ENCODE measurements at places on chromosomes 12 and 14.

- DNase-seq = peak; percentile 50
These were observed 28.0 kb upstream of the ADIPOR2 start for GRCh38 chr12:1662761-1663439.

DNA sequence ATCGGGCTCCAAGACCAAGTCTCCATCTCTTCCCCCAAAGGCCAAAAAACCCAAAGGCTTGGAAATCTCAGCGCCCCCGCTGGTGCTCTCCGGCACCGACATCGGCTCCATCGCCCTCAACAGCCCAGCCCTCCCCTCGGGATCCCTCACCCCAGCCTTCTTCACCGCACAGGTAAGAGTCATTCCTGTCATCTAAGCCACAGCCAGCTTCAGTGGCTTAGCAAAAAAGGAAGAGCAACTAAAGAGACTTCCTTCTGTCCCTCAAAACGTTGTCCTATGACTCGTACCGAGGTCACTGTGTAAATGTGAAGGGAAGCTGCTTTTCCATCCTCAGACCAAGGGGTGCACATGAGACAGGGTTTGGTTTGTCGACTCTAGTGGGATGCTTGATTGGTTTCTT is 53.4 kb downstream of the ELK3 start:
- no peak for DNase-seq

DNA sequence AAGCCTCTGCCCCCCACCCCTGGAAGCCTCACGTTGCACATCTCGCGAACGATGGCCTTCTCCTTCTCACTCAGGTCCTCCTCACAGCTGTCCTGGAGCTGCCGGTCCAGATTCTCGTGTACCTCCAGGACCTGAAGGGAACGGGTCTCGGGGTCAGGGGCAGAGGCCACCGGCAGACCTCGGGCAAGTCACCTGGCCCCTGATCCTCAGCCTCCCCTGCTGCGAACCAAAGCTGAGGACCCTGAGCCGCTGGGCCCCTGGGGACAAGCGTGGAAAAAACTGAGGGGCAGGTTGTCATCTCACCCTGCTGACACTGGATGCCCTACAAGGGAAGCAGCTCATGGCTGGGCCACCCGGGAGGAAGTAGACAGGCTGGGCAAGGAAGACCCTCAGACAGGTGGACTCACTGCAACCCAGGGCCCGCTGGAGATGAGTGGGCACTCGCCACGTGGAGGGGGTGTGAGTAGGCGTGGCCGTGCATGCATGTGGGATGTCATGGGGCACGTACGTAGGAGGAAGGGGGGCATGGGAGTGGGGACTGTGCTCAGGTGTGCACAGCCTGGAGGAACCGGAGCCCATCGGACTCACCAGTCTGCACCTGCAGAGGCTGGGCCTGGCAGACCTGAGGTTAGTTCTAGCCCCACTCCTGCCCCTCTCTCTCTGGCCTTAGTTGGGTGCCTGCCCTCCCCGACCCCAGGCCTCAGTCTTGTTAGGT is 35.1 kb downstream of the CCNK start:
- no peak for DNase-seq

- DNase-seq = no peak
These were observed 741.7 kb downstream of the VRK1 start for GRCh38 chr14:97538749-97539410.

GRCh38 chr12:127052511-127053232 is 1214.3 kb upstream of the TMEM132C start:
- DNase-seq = peak; percentile 93

DNA sequence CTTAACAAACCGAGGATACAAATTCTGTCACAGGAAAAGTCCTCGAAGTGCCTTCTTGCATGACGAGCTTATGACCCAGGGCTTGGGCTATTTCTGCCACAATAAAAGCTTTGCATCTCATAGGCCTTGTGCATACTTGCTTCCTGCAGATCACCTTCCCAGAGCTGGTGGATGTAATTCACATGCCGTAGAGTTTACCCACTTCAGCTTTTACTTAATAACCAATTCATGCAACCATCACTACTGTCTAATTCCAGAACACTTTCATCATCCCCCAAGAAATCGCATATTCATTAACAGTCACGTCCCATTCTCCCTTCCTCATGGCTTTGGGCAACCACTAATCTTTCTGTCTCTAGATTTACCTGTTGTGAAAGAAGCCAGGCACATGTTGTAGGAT is 9.0 kb upstream of the BDKRB1 start:
- no peak for DNase-seq

DNA sequence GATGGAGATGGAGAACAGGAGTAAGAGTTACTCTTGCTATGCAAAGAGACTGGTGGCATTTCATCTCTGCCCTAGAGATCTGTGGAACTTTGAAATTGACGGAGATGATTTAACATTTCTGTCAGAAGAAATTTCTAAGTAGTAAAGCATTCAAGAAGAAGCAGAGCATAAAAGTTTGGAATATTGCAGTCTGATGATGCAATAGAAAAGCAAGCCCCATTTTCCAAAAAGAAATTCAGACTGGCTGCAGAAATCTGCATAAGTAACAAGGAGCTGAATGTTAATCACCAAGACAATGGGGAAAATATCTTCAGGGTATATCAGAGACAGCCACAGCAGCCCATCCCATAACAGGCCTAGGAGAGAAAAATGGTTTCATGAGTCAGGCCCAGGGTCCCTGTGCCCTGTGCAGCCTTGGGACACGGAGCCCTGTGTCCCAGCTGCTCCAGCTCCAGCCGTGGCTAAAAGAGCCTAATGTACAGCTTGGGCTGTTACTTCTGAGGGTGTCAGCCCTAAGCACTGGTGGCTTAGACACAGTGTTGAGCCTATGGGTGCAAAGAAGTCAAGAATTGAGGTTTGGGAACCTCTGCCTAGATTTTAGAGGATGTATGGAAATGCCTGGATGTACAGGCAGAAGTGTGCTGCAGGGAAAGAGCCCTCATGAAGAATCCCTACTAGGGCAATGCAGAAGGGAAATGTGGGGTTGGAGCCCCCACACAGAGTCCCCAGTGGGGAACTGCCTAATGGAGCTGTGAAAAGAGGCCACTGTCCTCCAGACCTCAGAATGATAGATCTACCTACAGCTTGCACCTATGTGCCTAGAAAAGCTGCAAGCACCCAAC is 616.6 kb downstream of the SLC16A7 start:
- no peak for DNase-seq

DNA sequence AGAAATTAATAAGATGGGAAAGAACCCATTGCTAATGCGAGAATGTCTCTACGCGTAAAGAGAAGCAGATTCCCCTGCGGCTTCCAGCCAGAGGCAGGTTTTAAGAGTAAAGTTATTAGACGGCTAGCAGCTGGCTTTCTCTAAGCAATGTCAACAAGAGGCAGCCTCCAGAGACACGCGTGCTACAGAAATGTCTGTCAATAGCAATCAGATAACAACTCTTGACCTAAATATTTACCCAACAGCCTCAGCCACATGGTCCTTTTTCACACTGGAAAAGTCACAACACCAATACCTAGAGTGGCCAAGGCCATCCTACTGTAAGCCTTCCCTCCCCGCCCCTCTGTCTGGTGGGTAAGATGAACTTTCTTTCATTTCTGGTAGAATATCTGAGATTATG is 146.0 kb upstream of the SFSWAP start:
- DNase-seq = no peak

GRCh38 chr14:99245564-99246511 is 26.2 kb downstream of the BCL11B start:
- no peak for DNase-seq

GRCh38 chr12:3389986-3390385 is 101.0 kb upstream of the PRMT8 start:
- DNase-seq = no peak

GRCh38 chr12:69534389-69534822 is 50.9 kb upstream of the CCT2 start:
- DNase-seq = peak; percentile 100

GRCh38 chr14:68144051-68144681 is 324.6 kb downstream of the RAD51B start:
- peak; percentile 80 for DNase-seq

GRCh38 chr12:83665634-83666218 is 979.0 kb downstream of the TMTC2 start:
- no peak for DNase-seq

GRCh38 chr12:93167331-93167730 is 210.4 kb upstream of the NUDT4 start:
- no peak for DNase-seq

GRCh38 chr14:25001156-25001555 is 48.8 kb downstream of the STXBP6 start:
- DNase-seq = peak; percentile 52

DNA sequence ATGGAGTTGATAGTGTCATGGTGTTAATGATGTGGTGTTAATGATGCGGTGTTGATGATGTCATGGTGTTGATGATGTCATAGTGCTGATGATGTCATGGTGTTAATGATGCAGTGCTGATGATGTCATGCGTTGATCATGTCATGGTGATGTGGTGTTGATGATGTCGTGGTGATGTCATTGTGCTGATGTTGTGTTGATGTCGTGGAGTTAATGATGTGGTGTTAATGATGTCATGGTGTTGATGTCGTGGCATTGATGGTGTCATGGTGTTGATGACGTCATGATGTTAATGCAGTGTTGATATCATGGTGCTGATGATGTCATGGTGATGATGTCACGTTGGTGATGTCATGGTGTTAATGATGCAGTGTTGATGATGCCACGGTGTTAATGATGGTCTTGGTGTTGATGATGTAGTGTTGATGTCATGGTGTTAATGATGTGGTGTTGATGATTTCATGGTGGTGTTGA is 49.1 kb upstream of the RIMBP2 start:
- peak; percentile 42 for DNase-seq

DNA sequence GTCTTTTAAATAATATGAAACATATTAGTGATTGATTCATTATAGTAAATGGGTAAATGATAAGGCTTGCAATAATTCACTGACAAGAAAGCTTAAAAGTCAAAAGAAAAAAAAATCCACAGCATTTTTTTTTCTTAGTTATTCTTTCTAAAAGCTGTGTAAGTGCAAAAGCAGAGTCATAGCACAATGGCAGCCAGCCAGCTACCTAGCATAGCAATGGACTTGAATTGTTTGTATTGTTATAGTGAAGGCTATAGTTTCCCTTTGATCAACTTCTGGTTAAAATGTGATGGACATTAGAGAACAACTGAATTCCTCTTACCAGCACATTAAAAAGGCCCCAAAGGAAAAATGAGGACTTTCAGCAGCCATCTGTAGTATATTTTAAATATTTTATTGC is 232.1 kb downstream of the NAV3 start:
- peak; percentile 85 for DNase-seq

DNA sequence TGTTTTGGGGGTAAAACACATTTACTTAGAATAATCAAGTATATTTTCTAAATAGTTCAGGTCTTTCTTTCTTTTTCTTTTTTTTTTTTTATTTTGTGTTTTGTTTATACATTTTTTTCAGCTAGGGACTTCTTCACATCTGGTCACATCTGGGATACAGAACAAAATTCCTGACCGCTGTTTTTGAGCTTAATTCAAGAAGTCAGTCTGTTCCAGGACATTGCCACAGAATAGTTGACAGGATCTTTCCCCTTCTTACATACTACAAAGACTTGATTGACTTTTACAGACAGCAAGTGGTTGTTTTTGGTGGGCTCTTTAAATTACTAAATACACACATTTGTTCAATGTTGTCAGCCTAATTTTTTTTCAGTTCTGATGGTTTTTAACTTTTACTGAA is 41.8 kb upstream of the DCN start:
- DNase-seq = no peak

DNA sequence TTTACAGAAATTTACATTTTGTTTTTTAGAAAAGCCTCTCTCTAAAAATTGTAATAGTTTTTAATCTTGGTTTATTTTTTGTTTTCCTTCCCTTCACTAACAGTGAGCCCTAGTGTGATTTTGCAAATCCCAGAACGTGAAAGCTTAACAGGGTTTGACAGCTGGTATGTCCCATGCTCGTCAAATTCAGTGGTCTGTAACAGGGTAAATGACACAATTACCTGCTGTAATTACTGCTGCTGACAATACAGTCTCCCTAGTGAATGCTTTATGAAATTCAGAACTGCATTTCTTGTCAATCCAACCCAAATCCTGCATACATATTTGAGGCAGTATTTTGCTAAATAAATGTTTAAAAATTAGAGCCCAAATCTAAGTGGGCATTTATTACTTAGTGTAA is 249.2 kb downstream of the NELL2 start:
- DNase-seq = no peak

GRCh38 chr12:62781136-62781880 is 153.6 kb downstream of the PPM1H start:
- no peak for DNase-seq

GRCh38 chr12:26044592-26044991 is 80.2 kb downstream of the BHLHE41 start:
- no peak for DNase-seq

- DNase-seq = no peak
These were observed 95.8 kb upstream of the RAP1B start for GRCh38 chr12:68514807-68515411.
